ENCODE measurements at places on chromosomes 7 and 10.

DNA sequence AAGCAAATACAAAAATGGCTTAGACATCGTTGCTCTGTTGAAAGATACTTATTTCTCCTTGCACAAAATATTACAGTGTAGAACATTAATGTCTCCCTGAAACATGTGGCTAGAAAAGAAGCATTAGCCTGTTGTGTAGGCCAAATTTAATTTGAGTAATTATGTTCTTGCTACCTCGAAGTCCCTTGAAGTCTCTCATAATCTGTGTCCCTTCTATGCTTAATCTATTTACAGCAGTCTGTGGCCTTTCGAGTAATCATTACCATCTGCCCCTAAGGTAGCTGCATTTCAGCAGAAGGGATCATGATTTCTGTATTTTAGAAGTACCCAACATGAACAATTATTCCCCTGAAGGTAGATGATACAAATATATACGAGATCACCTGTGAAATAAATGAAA lies 615.2 kb downstream of the GRM8 start:
- DNase-seq = no peak

DNA sequence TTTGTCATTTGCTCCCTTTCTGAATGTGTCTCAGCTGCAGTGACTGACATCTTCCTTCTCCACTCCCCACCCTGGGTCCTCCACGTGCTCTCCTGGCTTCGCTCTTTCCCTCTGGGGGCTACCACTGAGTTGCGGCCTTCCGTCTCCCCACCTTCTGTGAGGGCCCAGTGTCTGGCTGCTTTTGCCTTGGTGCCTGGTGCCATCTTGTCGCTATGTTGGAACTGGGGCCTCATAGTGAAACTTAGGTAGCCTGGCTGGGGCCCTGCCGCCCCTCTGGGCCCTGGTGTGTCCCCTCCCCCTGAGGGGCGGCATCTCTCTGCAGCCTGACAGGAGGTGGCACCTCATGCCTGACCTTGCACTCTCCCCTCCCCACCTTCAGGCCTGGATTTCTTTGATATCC lies 144.1 kb downstream of the ANLN start:
- no peak for DNase-seq

DNA sequence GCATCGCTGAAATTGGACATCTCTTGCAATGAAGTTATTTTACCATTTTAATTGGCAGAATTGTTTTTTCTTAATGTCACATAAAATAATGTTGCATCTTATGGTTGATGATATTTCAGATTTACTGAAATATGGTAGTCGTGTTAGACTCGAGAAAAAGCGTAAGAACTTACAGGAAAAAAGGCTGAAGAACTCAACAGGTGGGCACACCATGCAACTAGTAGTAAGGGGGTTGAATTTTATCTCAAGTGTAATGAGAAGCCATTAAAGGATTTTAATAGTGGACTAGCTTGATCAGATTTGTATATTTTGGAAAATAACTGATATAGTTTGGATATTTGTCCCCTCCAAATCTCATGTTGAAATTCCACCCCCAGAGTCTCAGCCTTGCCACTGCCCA lies 41.1 kb downstream of the MSRB2 start:
- DNase-seq = no peak

DNA sequence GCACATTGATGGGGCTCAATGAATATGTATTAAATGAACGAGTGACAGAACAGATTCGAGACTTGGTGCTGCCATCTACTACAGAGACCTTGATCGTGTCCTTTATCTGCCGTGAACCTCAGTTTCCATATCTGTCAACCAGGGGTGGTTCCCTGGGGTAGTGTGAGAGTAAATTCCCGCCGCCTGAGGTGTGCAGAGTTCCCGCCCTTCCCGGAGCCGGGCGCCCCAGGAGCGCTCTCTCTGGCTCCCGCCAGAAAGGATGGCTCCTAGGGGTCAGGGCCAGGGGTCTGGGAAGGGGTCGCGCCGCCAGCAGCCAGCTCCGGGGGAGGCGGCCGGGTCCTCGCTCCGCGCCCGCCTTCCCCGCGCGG lies 333 bp upstream of the PLCE1 start:
- no peak for DNase-seq

- DNase-seq = no peak
Observed at GRCh38 chr10:97046456-97047082, 139.2 kb downstream of the SLIT1 start.

DNA sequence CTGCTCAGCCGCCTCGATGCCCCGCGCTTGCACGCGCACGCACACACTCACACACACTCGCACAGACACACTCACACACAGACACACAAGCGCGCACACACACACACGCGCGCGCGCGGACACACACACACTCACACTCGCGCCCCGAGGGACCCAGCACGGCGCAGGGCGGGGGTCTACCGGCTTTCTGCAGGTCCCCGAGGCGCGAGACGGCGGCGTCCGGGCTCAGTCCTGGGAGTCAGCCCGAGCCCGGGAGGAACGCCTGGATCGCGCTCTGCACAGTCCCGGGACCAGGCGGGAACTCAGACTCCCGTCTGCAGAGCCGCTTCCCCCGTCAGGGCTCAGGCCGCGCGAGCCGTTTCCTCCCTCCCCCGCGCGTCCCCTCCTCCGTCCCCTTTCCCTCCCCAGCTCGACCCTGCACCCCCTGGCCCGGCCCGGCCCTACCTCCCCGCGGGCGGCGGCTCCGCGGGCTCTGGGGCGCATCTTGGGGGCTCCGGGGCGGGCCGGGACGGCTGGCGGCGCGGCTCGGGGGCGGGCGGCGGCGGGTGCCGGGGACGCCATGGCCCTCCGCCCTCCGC lies 464 bp downstream of the DENND2A start:
- DNase-seq = no peak

GRCh38 chr7:2540641-2541051 lies 14.7 kb downstream of the BRAT1 start:
- DNase-seq = no peak

DNA sequence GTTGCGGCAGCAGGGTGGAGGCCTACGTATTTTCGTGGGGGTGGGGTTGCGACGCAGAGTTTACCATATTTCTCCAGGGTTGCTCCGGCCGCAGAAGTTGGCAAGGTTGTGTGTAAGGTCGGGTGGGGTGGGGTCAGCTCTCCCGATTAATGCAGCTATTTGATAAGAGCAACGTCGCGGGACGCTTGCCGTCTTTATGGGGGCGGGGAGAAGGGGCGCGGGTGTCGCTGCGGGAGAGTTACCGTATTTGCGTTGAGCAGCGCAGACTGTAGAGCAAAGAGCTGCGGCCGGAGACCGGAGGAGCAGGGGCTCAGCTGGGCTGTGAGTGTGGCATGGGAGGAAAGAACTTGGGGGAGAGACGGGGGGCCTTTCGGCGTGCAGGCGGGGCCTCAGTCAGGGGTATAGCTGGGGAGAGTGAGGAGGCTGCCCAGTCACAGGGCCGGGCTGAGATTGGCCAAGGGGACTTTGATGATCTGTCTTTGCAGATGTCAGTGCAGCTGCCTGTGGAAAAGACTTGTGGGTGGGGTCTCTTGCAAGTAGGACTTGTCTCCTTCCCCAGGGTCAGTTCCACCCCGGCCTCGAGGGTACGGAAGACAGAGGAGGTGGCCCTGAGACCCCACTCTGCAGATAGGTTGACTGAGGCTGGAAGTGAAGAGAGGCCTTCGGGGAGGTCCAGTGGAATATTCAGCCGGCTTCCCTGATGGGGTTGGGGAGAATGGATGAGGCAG lies 26.6 kb downstream of the ZNF775 start:
- DNase-seq = peak; percentile 58

GRCh38 chr7:47191876-47192291 lies 390.0 kb downstream of the TNS3 start:
- no peak for DNase-seq

GRCh38 chr10:99917963-99918825 lies 91.6 kb downstream of the DNMBP start:
- no peak for DNase-seq

GRCh38 chr10:115167751-115168150 lies 74.6 kb downstream of the ATRNL1 start:
- DNase-seq = no peak

GRCh38 chr10:84837877-84838276 lies 509.5 kb downstream of the CCSER2 start:
- no peak for DNase-seq

DNA sequence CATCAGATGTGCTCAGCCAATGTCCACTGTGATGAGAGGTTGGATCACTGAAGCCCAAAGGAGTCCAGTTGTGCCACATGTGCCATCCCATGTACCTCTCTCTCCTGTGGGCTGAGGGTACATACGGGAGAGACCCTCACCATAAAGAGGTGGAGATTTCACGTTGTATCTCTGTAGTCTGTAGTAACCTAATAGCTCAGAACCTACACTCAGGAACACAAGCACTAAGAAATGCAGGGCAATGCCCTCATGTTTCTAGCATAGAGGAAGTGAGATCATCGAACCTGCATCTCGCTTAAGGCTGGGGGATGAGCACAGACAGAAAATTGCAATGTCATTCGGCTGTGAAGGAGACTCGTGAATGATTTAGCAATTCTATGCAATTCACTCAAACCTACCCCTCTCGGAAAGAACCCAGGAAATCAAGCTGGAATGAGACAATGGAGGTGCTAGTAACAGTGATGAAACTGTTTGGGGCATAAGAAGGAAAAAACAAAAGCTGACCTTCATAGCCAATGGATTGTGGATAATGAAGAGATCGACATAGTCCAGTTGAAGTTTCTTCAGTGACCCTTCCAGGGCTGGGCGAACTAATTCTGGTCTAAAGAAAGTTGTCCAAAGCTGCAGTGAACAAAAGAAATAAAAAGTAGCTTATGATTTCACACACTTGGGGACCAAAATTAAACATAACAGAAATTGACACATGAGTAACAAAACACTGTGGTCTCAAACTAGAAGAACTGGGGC lies 80.3 kb upstream of the UCN3 start:
- no peak for DNase-seq

GRCh38 chr7:27670676-27671075 lies 8.0 kb upstream of the HIBADH start:
- DNase-seq = no peak

DNA sequence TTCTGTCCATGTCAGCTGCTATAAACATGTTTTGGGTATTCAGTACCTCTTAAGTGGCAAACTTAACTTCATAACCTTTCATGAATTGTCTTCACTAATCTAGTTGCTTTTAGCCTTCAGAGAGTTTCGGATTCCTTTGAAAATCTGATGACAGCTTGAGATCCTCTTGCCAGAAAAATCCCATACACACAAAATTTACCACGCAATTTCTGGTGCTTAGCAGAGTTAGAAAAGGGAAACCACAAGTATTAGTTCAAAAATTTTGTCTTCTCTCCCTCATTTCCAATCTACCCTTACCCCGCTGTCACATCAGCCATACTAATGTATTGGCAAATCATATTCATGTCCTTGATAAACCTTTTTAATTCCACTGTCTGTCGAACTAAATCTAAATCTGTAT lies 72.7 kb upstream of the TMEM106B start:
- no peak for DNase-seq

GRCh38 chr7:1979591-1980560 lies 252.9 kb downstream of the MAD1L1 start:
- no peak for DNase-seq

DNA sequence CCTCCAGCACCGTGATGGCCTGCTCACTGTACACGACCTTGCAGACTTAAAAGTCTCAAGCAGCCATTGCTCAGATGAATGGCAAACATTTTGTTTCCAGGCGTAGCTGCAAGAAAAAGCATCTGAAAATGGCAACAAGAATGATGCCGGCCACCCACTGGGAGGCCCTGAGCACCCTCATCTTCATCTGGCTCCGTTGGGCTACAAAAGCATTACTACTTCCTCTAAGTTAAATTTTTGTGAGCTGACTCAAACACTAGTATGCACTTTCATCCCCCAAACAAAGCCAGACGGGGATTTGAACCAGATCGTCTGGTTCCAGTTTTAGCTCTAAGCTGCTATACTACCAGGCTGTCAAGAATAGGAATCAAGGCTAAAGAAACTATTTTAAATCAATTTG lies 116.6 kb upstream of the CDK1 start:
- DNase-seq = no peak

DNA sequence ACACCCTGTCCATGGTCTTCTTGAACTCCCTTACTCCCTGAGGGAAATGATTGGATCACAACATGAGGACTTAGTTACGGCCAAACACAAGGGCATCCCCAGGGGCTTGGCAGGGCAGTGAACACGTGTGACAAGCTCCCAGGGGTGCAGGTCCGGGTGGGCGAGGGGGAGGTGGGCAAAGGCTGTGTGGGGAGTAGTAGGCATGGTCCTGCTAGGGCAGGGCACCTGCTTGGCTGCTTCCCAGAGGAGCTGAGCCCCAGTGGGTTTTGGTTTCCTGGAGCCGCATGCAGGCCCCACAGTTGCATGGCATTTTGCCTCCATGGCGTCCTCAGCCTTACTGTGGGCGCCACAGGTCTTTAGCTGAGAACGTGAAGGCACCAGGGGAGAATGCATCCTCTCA lies 46.6 kb upstream of the ZNF32 start:
- no peak for DNase-seq

- DNase-seq = no peak
Observed at GRCh38 chr10:5524641-5525560, at the start of gene CALML3. TSS of gene CALML3 (plus strand) at chr10:5524961. CDS start at chr10:5525086, 125 bp downstream.

GRCh38 chr7:98423043-98423442 lies 22.2 kb upstream of the BAIAP2L1 start:
- no peak for DNase-seq

GRCh38 chr10:107442035-107442505 lies 277.6 kb upstream of the SORCS1 start:
- no peak for DNase-seq

DNA sequence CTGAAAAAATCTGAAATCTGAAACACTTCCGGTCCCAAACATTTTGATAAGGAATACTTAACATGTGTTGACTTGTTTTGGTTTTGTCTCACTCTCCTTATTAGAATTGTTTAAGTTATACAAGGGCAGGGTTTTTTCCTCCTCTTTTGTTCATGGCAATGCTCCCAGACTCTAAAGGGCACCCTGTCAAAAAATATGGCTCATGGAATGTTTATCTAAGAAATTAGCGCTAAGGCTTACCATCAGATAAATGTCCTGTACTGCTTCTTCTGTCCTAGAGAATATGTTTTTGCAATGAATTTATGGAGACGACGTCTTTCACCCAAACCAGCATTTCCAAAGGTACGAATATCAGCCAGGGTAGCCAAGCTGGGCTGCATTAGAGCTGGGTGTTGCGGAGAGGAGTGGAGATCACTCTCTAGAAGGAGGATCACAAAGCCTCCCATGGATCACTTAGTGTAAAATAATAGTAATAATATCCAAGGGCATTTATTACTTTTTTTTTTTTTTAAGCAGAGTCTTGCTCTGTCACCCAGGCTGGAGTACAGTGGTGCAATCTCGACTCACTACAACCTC lies 46.8 kb downstream of the ERLIN1 start:
- no peak for DNase-seq

Data from CD8-positive, alpha-beta T cell (primary cell).